ENCODE measurements at places on chromosomes 6 and 20. TPM values are rescaled to one million over a fixed set of nuclear protein-coding genes. Genes with fewer than 3 reads are reported as not detected.

DNA sequence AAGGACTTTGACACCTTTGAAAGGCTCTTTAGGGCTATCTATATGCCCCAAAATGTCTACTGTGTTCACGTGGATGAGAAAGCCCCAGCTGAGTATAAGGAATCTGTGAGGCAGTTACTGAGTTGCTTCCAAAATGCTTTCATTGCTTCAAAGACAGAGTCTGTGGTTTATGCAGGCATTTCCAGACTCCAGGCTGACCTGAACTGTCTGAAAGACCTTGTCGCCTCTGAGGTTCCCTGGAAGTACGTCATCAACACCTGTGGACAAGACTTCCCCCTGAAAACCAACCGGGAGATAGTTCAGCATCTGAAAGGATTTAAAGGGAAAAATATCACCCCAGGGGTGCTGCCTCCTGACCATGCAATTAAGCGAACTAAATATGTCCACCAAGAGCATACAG lies 65.2 kb downstream of the GCNT2 start:
- DNase-seq, result no peak

GRCh38 chr6:16546861-16547260 lies 214.4 kb downstream of the ATXN1 start:
- DNase-seq, result no peak

- peak; percentile 84 for DNase-seq
These were observed at the start of gene PDE10A for GRCh38 chr6:165662749-165663376. TSS of gene PDE10A (minus strand) at chr6:165663241. CDS start at chr6:165662811, 430 bp downstream.

- DNase-seq, result no peak
These were observed 22.8 kb upstream of the PRSS16 start for GRCh38 chr6:27224729-27225128.

- DNase-seq, result no peak
These were observed 295.1 kb upstream of the CDYL start for GRCh38 chr6:4480788-4481735.

- DNase-seq, result no peak
These were observed 180.1 kb upstream of the MMS22L start for GRCh38 chr6:97462938-97463598.

DNA sequence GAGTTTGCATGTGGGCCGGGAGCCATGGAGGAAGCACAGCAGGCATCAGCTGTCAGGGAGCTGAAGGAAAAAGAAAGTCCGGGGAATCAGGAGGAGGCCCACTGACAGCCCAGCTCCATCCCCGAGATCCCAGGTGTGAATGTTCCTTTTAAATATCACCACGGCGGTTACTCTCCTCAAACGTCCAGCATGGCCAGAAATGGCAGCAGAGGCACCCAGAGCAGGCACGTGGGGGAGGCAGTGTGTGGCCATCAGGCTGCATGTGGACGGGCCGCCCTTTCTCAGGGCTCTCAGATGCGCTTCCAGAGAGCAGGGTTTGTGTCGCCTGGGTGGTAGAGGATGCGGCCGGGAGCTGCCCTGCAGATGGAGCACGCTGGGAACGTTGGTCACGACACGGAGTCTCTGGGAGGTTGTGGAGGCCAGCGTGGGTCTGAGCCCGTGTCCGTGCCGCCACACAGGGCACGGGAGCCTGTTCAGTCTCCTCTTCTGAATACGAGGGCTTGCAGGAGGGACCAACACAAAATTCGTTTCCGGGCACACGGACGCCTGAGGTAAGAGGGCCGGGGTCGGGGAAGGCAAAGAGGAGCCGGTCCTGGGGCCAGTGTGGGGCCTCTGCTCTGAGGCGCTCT lies 45.3 kb upstream of the DACT2 start:
- no peak for DNase-seq

DNA sequence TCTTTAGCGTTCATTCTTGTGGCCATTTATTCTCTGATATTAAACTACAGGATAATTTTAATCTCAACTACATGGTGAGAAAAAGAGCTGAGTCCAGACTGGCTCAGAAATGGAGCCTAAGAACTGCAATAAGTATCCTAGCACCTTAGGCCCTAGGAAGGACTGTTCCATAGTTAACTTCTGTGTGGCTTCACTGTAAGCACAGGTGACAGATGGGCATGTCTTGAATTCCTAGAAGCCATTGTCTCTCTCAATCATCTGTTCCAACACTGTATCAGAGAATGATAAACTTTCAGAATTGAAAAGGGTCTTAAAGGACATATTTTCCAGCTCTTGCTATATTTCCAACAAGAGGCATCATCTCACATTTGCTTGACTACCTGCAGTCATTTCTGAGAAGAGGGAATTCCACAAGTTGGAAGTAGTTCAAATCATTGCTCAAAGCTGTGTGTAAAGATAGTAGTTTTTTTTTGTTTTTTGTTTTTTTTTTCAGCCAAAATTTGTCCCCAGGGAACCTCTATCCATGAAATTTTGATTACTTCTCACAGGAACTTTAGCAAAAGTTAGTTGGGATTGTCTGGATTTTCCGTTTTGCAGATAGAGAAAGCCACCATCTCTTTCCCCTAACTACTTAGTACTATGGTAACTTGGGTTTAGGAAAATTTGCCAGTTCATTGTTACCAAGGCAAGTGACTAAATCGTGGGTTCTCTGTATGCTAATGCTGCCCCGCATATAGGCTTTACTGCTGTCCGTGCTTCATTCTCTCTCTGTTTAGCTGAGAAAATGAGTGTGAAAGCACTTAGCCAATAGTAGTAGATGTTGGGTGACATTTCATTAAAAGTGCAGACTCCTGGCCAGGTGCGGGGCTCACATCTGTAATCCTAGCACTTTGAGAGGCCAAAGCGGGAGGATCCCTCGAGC lies 47.2 kb downstream of the KCNS1 start:
- DNase-seq, result no peak

- no peak for DNase-seq
These were observed 115.7 kb downstream of the RWDD2A start for GRCh38 chr6:83308833-83309232.

- no peak for DNase-seq
These were observed 199.0 kb upstream of the KCNG1 start for GRCh38 chr20:51221791-51222408.

- peak; percentile 85 for DNase-seq
These were observed at the start of gene UST for GRCh38 chr6:148746363-148747144. TSS of gene UST (plus strand) at chr6:148747030. CDS start at chr6:148747431, 401 bp downstream.

DNA sequence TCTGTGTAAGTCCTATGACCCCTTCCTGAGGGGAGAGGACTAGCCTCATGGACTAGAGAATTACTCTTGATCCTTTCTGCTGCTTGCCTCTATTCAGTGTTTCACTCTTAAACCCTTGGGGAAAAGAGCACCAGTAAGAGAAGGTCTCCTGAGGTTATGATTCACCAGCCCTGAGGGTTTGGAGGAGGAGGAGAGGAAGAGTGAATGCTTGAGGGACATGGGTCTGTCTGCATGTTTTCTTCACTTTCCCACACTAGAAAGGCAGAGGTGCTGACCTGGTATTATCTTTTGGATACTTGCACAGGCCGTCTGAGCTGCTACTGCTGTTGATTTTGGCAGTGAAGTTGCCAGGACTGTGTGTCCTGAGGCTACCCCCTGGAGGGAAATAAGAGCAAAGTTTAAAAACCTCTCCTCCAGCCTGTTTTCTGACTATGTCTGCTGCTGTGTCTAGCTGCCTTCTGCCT lies 78.3 kb downstream of the CD109 start:
- peak; percentile 48 for DNase-seq

GRCh38 chr6:8170245-8170644 lies 67.9 kb upstream of the EEF1E1 start:
- no peak for DNase-seq

The MAD2L1BP gene
- 27.6 TPM for total RNA-seq

The PHACTR3 gene
- 4.3 TPM for total RNA-seq

The TP53RK gene
- 6.0 TPM for total RNA-seq

The LZTS3 gene
- total RNA-seq, result 13.4 TPM

The KCNB1 gene
- 0.77 TPM for total RNA-seq

The LIME1 gene
- 3.4 TPM for total RNA-seq

The SLC22A7 gene
- total RNA-seq, result not detected

The SRC gene
- 4.2 TPM for total RNA-seq

The OCSTAMP gene
- not detected for total RNA-seq

The KCNG1 gene
- total RNA-seq, result 0.30 TPM

The IRF4 gene
- total RNA-seq, result 0.22 TPM

The SRXN1 gene
- total RNA-seq, result 55.3 TPM

All from left ventricle myocardium inferior (tissue), 1 donor.